ENCODE measurements at places on chromosomes 7 and 10.
A peak's percentile ranks its signal among the peaks of the same experiment; 100 is the strongest.

- DNase-seq = no peak
These were observed 270.0 kb upstream of the PLXDC2 start for GRCh38 chr10:19546224-19546623.

DNA sequence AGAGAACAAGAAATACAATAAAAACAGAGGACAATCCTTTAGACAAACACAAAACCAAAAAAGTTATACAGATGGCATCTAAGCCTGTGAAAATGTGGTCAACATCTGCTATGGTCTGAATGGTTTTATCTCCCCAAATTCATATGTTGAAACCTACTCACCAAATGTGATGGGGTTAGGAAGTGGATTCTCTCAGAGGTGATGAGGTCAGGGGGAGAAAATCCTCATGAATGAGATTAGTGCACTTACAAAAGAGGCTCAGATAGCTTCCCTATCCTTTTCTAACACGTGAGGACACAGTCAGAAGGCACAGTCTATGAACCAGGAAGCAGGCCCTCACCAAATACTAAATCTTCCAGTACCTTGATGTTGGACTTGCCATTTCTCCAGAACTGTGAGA lies 147.8 kb upstream of the GPR22 start:
- DNase-seq = no peak

DNA sequence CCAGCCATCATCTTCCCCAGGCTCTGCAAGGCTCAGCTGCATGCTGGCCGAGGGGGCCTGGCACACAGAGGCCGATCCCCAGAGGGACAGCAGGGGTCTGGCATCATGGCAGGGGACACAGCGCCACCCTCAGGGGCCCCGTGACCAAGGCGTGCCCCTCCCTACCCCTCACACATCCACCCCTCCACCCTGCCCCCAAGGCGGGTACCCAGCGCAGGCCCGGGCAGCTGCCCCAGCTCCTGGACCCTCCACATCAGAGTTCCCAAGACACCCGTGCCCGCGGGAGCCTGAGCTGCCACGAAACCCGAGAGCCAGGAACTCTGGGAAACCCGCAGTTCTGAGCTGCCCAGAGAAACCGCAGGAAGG lies 46.5 kb upstream of the TNRC18 start:
- DNase-seq = no peak

- DNase-seq = no peak
These were observed 189.3 kb downstream of the ELMO1 start for GRCh38 chr7:37259319-37259821.

GRCh38 chr10:69045441-69046300 lies 42.2 kb upstream of the SRGN start:
- DNase-seq = no peak

- no peak for DNase-seq
These were observed 30.8 kb upstream of the VSIR start for GRCh38 chr10:71804077-71804476.

DNA sequence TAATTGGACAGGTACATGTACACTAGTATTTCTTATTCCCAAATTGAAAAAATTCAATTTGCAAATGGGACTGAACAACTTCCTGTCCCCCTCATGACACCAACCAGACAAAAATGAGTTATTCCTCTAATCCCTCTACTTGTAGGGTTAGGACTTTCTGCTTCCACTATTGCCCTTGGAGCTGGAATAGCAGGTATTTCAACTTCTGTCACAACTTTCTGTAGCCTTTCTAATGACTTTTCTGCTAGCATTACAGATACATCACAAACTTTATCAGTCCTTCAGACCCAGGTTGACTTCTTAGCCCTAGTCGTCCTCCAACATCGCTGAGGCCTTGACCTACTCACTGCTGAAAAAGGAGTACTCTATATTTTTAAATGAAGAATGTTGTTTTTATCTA lies 6.4 kb downstream of the CYP3A7 start:
- DNase-seq = no peak

GRCh38 chr10:76469675-76470074 lies 1038.3 kb downstream of the LRMDA start:
- no peak for DNase-seq

- no peak for DNase-seq
These were observed 20.4 kb downstream of the ITGB8 start for GRCh38 chr7:20350996-20351692.

- DNase-seq = no peak
These were observed 155.0 kb downstream of the TMEM26 start for GRCh38 chr10:61298194-61298593.

GRCh38 chr7:104136981-104137380 lies 70.8 kb downstream of the ORC5 start:
- DNase-seq = no peak

GRCh38 chr7:15554744-15555143 lies 7.1 kb downstream of the AGMO start:
- DNase-seq = no peak

GRCh38 chr10:33507662-33508425 lies 173.4 kb upstream of the NRP1 start:
- DNase-seq = no peak

DNA sequence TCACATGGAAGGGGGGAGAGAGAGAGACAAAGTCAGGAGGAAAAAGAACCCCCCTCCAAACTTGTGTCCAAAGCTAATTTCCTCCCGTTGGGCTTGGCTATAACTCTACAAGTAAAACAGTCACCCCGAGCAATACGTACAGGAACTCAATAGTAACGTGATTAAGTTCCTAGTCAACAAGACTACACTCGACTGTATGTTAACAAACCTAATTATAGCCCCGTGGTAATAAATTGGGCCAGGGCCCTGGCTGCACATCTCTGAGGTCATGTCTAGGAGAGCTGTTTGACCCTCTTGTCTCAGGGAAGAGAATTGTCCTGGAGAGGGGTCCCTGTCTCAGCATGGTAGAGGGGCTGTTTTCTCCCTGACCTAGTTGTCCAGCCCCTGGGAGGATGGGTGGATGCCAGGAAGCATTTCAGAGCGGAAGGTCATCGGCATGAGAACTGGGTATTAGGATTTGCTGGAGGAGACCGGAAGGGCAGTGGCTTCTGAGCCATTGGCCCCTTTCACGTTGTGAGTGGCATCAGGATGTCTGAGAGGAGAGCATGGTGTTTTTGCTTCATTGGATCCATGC lies 60.2 kb upstream of the COMTD1 start:
- no peak for DNase-seq

DNA sequence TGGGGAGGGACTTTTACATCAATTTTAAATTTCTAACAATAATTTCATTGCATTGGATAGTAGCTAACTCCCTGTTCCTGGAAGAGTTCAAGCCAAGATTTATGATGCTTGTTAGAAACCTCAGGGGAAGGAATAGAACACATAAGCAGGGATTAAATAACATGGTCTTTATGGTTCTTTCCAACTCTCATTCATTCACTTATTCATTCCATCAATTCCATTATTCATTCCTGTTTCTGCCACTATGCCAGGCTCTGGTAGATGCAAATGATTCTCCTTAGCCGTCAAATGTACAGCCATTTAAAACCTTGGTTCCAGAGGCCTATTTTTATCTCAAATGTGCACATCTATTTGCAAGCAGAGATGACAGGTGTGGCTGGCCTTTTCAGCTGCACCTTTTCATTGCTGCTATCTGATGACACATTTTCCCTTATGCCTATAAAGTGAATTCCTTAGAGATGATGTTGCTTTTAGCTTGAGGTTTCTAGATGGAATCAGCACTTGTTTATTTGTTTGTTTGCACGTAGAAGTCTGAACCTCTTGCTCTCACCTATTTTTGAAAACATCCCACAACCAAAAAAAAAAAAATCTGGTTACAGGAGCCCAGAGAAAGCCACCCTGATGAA lies 205.7 kb upstream of the IGFBP3 start:
- no peak for DNase-seq

GRCh38 chr7:158536871-158537515 lies 50.6 kb downstream of the PTPRN2 start:
- DNase-seq = no peak

DNA sequence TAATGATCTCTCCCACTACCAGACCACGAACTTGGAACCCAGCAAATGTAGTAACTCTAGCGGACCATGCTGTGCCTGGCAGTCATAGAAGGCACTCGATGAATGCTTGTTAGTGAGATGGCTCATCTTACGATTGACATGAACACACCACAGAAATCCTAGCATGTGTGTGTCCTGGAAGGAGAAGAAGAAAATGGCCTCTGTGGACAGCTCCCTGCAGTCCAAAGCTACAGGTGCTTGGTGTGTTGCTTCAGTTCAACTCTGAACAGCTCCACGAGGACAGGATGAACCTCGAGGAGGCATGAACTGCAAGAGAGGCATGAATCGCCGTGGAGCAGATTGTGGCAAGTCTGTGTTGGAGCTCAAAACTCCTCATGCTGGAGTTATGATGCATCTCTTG lies 93.5 kb downstream of the KLF6 start:
- DNase-seq = no peak

DNA sequence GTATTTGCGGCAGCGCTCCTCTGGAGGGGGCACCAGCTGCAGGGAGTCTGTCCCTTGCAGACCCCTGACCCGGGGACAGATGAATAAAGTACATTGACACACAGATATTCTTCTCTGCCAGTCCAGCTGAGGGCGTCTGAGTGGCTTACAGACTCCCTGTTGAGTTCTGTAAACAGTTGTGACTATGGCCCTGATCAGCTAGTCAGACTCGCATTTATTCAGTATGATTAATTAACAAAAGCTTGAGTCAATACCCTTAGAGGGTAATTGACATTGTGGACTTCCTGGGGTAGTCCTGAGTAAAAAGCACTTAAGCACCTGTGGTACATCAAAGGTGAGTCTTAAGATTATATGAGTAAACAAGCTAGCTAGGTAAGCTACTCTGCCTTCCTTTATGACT lies 21.0 kb downstream of the ANKRD30A start:
- DNase-seq = no peak

DNA sequence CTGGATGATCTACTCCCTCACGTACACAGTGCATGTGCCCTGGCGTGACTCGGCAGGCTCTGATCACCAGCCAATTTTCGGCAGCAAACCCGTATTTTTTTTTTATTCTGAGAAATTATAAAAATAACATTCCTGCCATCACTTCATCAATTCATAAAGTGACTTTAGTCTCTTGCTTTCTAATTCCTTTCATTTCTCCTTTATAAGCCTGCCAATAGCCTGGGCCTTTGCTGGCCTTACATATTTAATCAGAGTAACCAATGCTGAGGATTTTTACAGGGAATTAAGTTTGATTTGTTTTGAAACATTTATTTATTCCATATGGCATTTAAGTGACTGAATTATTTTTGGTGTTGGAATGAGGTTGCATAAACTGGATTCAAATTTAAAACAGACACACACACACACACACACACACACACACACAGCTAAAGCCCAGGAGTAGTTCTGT lies 140.8 kb downstream of the ETV1 start:
- DNase-seq = no peak

DNA sequence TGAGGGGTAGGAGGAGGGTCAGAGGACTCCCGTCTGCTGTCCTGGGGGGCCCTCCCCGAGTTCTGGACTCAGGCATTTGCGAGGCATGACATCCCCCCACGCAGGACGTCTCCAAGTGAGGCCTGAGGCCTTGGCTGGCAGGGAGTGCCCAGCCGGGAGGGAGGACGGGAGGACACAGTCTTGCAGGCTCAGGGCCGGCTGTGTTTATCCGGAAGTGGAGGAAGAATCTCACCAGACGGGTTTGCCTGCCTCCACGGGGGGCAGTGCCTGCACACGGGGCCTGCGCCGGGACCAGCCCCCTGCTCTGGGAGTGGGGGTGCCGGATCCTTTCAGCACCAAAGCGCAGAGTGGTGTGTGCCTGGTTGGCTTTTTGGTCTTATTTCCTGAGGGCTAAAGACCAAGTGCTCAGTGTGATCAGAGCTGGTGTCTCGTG lies 10.9 kb downstream of the PWWP2B start:
- peak; percentile 72 for DNase-seq

DNA sequence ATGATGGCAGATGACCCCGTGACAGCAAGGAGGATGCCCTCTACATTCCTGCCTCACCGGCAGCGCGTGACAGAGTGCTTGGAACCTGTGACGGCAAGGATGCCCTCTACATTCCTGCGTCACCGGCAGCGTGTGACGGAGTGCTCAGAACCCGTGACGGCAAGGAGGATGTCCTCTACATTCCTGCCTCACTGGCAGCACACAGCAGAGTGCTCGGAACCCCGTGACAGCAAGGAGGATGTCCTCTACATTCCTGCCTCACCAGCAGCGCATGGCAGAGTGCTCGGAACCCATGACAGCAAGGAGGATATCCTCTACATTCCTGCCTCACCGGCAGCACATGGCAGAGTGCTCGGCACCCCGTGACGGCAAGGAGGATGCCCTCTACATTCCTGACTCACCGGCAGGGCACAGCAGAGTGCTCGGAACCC lies 231.0 kb downstream of the DIP2C start:
- no peak for DNase-seq

- DNase-seq = no peak
These were observed 122.9 kb upstream of the SEMA3A start for GRCh38 chr7:84317536-84317935.

DNA sequence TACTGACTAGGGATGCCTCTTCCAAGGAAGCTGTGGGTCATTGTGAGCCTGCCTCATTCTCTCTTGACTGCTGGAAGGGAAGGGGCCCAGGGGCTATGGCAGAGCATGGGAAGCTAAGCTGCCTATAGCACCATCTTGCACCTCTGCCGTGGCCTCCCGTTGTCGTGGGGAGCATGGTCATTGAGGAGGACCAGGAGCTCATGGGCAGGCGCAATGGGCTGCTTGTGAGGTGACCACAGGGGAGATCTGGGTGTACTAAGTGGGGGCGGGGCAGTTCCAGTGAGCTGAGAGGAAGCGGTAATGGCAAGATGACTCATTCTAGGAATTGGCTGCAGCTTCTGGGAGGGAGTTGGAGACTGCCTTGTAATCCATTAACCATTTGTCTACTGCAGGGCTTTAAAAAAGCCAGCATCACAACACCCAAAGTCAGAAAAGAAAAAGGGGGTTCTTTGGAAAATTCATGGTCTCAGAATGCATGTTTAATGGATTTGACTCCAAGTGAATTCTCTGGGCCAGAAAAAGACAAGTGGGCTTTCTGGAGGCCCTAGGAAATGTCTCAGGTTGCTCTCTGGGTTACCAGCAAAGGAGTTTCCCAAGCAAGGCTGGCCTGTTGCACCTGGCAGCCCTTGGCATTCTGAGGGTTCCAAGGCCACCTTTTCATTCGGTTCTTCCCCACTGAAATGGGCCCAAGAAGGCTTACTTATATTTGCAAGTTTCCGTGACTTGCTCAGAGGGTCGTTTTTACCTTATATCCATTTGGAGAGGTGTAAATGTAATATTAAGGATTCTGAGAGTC lies 3.6 kb downstream of the DUSP5 start:
- peak; percentile 85 for DNase-seq

- no peak for DNase-seq
These were observed 39.4 kb downstream of the EN2 start for GRCh38 chr7:155497149-155497901.

GRCh38 chr10:124557648-124558338 lies 96.2 kb downstream of the LHPP start:
- DNase-seq = no peak

- DNase-seq = no peak
These were observed 72.5 kb downstream of the LRRC17 start for GRCh38 chr7:102985176-102985783.
